Upper lobe of left lung (tissue), 6 donors: ENCODE measurements at places on chromosomes 5 and 9. TPM values are rescaled to one million over a fixed set of nuclear protein-coding genes. Genes with fewer than 3 reads are reported as not detected.
A peak's percentile ranks its signal among the peaks of the same experiment; 100 is the strongest.

GRCh38 chr5:127031863-127032232 lies 1.5 kb upstream of the MARCHF3 start:
- no peaks in the 10 kb centered on the region for H3K27me3 ChIP-seq
- no peak overlapping the region for H3K4me3 ChIP-seq
- DNase-seq = no peak
- peaks cover 21% of the 10 kb centered on the region for H3K4me1 ChIP-seq
- no peaks in the 10 kb centered on the region for H3K36me3 ChIP-seq
- no peak overlapping the region for H3K27ac ChIP-seq

GRCh38 chr5:114191441-114191840 lies 170.4 kb upstream of the KCNN2 start:
- no peaks in the 10 kb centered on the region for H3K4me1 ChIP-seq
- no peaks in the 10 kb centered on the region for H3K27me3 ChIP-seq
- H3K4me3 ChIP-seq = no peak overlapping the region
- H3K36me3 ChIP-seq = no peaks in the 10 kb centered on the region

GRCh38 chr5:74407701-74408100 lies 232.8 kb downstream of the ENC1 start:
- no peak for DNase-seq
- H3K4me1 ChIP-seq = peaks cover 12% of the 10 kb centered on the region
- H3K4me3 ChIP-seq = no peak overlapping the region
- no peaks in the 10 kb centered on the region for H3K36me3 ChIP-seq

- DNase-seq = peak; percentile 96
- no peaks in the 10 kb centered on the region for H3K36me3 ChIP-seq
- peaks cover 4% of the 10 kb centered on the region for H3K27me3 ChIP-seq
Observed at GRCh38 chr5:14011089-14012020, 66.9 kb upstream of the DNAH5 start.

DNA sequence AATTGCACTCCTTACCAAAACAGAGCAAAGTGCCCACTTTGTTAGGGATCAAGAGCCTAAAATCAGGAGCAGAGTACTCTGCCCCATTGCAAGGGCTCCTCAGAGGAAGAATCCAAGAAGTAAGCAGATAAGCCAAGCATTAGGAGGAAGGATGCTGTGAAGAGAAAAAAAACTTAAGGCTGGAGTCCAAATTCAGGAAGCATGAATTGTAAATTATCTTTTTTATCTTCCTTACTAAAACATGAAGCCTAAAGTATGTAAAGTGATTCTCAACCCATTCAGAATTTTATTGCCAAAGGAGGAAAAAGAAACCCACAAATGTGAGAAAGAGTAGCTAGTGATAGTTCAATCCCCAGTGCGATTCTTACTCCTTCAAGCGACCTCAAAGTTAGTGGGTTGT lies 523.9 kb downstream of the TAF11L14 start:
- H3K27ac ChIP-seq = no peak overlapping the region
- no peaks in the 10 kb centered on the region for H3K4me1 ChIP-seq
- no peak overlapping the region for H3K4me3 ChIP-seq
- no peak for DNase-seq

GRCh38 chr5:98753507-98753906 lies 20.0 kb upstream of the RGMB start:
- no peak overlapping the region for H3K27ac ChIP-seq
- H3K4me3 ChIP-seq = no peak overlapping the region
- H3K27me3 ChIP-seq = no peaks in the 10 kb centered on the region
- no peaks in the 10 kb centered on the region for H3K36me3 ChIP-seq

GRCh38 chr9:89312222-89312571 lies 1.2 kb downstream of the CKS2 start:
- peaks cover 50% of the 10 kb centered on the region for H3K4me1 ChIP-seq
- no peak for DNase-seq
- no peaks in the 10 kb centered on the region for H3K36me3 ChIP-seq
- no peak overlapping the region for H3K27ac ChIP-seq
- H3K4me3 ChIP-seq = peak overlapping the region; percentile 85

- peaks cover 21% of the 10 kb centered on the region for H3K4me1 ChIP-seq
- H3K27me3 ChIP-seq = no peaks in the 10 kb centered on the region
- no peak overlapping the region for H3K27ac ChIP-seq
- DNase-seq = no peak
Observed at GRCh38 chr5:116738615-116739261, 164.1 kb upstream of the SEMA6A start.

DNA sequence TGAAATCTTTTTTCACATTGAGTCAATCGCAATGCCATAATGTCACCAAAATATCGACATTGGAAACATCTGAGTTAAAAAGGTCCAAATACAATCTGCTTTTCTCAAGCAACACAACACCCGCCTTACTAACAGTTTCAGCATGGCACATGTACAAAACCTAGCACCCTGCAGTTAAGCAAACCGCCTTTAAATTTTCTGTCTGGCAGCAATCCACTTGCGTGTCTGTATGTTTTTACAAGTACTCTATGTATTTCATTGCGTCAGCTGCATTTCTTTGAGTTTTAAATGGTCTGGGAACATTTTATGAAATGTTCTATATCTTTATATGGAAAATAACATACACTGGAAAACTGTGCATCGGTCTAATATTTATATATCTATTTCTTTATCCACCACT lies 134.6 kb downstream of the DENND1A start:
- H3K36me3 ChIP-seq = no peaks in the 10 kb centered on the region
- H3K27me3 ChIP-seq = no peaks in the 10 kb centered on the region
- H3K27ac ChIP-seq = no peak overlapping the region
- DNase-seq = no peak

DNA sequence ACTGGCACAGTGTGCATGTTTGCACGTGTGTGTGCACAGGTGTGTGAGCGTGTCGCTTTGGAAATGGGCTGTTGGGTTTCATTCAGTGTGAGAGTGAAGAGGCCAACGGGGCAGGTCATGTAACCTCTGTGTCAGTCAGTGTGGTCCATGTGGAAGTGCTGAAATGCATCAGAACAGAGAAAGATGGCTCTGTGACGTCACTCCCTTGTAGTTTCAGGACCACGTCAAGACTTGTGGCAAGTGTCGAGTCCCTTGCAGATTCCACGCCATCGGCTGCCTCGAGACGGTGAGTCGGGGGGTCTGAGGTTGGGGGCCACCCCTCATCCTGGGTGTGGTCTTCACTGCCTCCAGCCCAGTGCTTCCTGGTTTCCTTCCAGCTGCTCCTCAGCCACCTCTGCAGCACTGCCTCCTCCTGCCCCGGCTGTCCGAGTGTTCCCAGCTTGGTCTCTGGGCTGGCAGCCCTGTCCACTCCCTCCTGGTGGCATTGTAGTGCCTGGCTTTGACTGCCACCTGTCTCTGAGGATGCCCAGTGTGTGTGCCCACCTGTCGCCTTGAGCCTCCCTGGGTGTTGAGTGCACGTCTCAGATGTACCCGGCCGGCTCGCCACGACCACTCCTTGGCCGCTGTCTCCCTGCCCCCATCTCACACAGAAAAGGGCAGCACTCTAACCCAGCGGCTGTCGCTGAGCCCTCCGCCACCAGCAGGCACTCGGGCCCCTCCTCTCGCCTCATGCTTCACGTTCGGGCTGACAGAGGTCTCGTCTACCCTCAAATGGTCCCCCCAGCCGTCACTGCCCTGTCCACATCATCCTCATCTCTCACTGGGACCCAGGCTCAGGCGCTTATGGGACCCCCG lies 28.0 kb downstream of the FBXW5 start:
- H3K4me1 ChIP-seq = no peaks in the 10 kb centered on the region
- no peaks in the 10 kb centered on the region for H3K27me3 ChIP-seq
- DNase-seq = no peak
- no peak overlapping the region for H3K27ac ChIP-seq
- H3K4me3 ChIP-seq = no peak overlapping the region
- H3K36me3 ChIP-seq = peaks cover 6% of the 10 kb centered on the region

DNA sequence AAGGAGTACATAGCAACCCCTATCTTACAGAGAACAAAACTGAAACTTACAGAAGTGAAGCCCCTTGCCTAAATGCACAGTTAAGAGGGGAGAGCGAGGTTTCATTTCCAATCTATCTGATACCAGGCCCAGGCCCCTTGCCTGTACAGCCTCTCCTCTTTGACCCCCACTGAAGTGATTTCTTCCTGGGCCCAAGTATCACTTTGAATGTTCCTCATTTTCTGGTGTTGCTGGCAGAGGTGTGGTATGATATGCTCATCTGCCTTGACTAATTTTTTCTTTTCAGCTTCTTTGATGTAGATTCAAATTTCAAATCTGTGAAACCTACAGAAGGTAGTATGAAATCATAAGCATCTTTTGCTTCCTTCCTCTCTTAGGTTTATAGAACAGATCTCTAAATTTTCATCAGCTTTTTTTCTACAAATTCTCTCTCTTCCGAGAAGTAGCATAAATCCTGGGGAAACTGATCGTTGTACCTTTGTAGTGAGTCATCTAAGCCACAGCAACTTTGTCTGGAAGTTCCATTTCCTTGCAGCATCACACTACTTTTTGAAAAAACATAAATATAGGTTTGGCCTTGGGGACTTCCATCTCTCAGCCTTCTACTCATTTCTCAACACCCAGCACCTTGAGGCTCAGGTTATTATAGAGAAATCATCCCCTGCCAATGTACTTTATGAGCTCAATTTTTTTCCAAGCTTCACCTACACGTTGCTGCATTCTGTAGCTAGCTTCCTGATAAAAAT lies 402.4 kb upstream of the PTGER4 start:
- no peak overlapping the region for H3K4me3 ChIP-seq
- DNase-seq = no peak
- H3K4me1 ChIP-seq = no peaks in the 10 kb centered on the region
- no peak overlapping the region for H3K27ac ChIP-seq

DNA sequence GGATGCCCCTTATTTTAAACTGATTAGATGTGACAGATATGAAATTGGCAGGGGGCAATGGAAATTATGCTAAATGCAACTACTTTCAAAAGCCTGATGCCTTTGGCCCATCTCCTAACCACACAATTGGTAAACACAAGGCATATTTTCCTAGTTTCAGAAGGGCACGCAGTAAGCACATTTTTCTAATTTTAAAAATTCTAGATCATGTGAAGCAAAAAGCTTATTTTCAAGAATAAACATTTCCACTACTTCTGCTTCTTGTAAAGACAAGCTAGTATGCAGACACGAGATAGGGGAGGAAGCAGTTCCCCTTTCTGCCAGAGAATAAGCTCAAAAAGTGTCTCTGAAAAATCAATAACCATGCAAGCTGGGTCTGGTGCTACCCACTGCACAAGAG lies 67.7 kb downstream of the ABCA1 start:
- no peaks in the 10 kb centered on the region for H3K36me3 ChIP-seq
- H3K4me3 ChIP-seq = no peak overlapping the region
- no peak for DNase-seq
- peaks cover 20% of the 10 kb centered on the region for H3K4me1 ChIP-seq

DNA sequence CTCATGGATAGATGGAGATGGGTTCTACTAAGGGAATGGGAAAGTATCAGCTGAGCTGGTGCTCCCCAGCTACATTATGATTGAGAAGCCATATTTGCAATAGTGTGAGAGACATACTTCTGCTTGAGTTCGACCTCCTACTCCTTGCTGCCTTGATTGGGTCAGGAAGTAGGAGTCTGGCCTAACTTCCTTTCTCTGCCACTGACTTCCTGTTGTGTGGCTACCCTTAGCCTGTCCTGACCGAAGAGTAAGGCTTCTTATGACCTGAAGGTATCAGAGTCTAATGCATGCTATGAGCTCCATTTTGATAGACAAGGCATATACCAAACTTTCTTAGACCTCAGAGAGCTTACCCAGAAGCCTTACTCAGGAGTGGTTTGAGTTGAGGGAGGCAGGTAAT lies 53.9 kb downstream of the OSTF1 start:
- H3K27me3 ChIP-seq = no peaks in the 10 kb centered on the region
- peaks cover 9% of the 10 kb centered on the region for H3K4me1 ChIP-seq
- H3K27ac ChIP-seq = no peak overlapping the region

DNA sequence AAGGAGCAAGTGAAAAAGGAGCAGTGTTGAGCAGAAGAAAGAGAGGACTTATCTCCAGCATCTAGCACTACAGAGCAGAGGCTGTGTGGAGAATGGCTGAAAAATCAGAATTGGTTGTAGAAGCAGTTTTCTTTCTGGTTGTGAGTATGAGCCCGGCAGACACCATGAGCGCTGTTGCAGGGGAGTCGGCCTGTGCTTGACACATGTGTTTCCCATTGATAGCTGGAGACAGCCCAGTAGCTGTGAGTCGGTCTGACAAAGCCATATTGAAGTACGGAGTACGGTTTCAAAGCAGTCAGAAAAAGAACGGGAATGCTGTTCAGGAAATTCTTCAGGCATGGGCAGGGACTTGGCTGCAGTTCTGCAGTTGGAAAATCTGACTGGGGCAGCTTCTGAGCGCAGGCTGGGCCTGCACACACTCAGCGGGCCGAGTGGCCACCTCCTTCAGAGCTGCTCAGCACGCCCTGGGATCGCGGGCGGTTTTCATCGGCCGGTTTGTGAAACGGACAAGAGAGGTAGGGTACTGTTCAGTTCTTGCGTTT lies at the start of gene SGCD:
Gene SGCD (plus strand): TSS at position 447 of the 542 bp plus-strand sequence.
- peak within 1 kb of the TSS; percentile 22 for H3K4me3 ChIP-seq
- no peaks in the 10 kb centered on the region for H3K27me3 ChIP-seq
- H3K4me1 ChIP-seq = no peaks in the 10 kb centered on the region
- no peak within 1 kb of the TSS for H3K27ac ChIP-seq
- DNase-seq = peak; percentile 79
- no peaks in the 10 kb centered on the region for H3K36me3 ChIP-seq

DNA sequence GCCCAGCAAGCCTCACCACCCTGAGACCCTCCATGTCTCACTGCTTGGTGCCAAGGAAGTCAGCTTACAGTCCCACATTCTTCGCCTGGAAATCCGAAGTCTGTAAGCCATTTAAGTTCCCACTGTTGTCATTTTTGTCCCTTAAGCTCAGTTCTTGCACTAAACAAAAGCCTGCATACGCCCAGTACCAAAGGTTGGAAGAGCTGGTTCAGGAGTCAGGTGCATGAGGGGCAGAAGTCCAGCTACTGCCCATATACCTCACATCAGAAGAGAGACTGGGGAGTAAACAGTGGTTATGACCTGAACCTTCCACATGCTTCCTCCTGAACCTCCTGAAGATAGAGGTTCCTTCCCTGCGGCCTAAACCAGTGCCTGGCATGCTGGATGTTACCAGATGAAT lies 146.0 kb downstream of the FRMD3 start:
- H3K4me1 ChIP-seq = no peaks in the 10 kb centered on the region
- H3K4me3 ChIP-seq = no peak overlapping the region
- H3K36me3 ChIP-seq = no peaks in the 10 kb centered on the region

OR2S2 gene
- total RNA-seq = not detected

C5orf58 gene
- not detected for total RNA-seq

SPATA31A3 gene
- not detected for total RNA-seq

PCDHB2 gene
- 0.79 TPM for total RNA-seq

SAPCD2 gene
- 0.69 TPM for total RNA-seq

TMEM267 gene
- 27.2 TPM for total RNA-seq
